ENCODE measurements at places on chromosomes 13 and 19.
A peak's percentile ranks its signal among the peaks of the same experiment; 100 is the strongest.

DNA sequence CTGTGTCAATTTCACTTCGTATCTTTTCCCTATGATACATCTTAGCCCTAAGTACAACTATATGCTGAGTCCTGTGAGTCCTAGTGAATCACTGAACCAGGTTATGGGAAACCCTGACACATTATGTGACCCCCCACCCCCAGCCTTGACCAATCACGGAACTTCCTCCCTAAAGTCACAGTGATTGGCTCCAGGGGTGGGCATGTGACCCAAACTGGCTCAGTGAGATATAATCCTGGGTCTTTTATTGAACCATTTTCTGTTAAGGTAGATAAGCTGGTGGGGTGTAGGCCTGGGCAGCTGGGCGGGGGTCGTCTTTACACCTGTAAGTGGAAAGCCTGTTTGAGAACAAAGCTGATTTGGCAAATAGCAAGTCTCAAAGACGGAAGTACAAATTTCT is 19.8 kb upstream of the FBL start:
- DNase-seq: no peak

DNA sequence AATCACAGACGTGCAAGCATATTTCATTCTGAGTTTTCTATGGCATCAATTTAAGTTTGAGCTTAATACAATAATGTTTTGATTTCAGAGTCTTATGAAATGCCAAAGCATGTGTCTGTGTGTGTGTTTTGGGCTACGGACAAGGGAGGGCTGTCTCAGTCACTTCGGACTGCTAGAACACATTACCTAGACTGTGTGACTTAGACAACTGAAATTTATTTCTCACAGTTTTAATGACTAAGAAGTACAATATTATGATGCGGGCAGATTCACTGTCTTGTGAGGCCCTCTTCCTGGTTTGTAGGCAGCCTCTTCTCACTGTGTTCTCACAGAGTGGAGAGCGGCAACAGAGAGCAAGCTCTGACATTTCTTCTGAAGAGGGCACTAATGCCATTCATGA is 1202.0 kb downstream of the EFNB2 start:
- peak; percentile 44 for DNase-seq

DNA sequence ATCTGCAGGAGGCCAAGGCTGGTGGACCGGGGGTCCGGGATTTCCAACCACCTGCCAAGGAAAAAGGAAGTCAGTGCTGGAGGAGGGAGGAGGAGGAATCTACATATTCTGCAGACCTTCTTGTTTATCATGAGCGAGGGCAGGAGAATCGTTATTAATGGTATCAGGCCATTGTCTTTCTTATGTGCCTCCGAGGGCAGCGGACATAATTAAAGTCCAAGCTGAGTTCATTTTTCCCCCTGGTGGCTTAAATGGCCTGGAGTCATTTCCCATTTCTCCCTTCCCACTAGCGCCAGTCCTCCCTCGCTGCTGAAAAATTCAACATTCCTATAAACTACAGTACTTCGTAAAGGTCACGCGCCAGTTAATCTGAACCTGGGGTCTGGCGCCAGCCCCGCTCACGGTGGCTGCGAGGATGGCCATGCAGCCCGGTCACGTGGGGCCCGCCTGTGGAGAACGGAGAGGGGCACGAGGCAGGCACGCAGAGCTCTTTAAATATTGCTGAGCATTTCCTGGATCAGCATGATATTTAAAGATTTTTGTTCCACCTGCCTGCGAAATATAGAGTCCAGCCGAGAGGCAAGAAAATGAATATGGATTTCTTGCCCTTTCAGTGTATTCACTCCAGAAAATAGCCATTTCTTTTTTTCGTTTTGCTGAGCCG is 85.2 kb upstream of the PCDH8 start:
- no peak for DNase-seq

DNA sequence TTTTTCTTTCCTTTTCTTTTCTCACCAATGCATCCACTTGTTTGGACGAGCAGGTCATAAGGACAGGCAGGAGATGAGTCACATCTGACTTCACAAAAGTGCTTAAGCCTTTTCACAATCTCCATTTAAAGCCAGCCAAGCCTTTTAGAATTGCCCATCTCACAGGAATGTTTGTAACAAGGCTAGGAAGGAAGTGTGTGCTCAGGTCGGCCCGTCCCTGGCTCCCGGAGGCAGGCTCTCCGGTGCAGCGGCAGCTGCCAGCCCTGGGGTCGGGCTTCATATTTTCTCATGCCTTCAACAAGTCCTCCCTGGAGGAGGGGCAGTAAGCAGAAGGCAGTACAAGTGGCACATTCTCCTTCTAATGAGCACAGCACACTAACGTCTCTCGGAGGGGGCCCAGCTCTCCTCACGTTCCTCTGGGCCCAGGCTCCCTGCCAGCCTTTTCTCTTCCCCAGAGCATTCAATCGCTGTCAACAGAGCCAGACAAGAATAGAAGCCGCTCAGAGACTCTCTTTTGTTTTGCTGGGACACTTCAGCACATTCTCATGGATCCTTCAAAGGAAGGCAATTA is 180.5 kb downstream of the COL4A1 start:
- peak; percentile 94 for DNase-seq

DNA sequence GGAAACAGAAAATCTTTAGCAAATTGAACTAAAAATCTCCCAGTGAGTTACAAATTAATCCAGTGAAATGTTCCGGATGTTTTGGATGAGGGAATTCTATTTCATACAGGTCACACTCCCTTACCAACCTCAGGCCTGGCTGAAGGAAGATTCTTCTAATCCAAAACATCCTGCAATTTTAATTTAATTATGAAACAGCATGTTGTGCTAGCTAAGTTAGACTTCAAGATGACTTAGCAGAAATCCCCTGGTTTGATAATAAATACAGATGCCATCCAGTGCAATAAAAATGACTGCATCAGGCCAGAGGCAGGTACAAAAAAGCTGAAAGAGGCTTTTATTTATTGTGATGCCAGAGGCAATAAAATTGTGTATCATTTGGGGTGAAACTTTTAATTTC is 96.7 kb upstream of the CLDN10 start:
- DNase-seq: no peak

- peak; percentile 15 for DNase-seq
These were observed 46.8 kb upstream of the URAD start for GRCh38 chr13:28035146-28035782.

- no peak for DNase-seq
These were observed 764.0 kb upstream of the SLITRK5 start for GRCh38 chr13:86907156-86907555.

All from EL (cell line).